Smooth muscle cell of bladder (primary cell): ENCODE measurements at places on chromosomes 13 and 19. TPM values are rescaled to one million over a fixed set of nuclear protein-coding genes. Genes with fewer than 3 reads are reported as not detected.

Gene SLC25A41
- not detected in 2 replicates for total RNA-seq

Gene LENG8
- total RNA-seq = 30.4 and 42.3 TPM in 2 replicates

Gene WDR87
- not detected in 2 replicates for total RNA-seq

Gene NCR1
- not detected in 2 replicates for total RNA-seq

Gene IGFL3
- not detected in 2 replicates for total RNA-seq

Gene B3GNT3
- not detected in 2 replicates for total RNA-seq
